ENCODE measurements at places on chromosomes 3 and 15.

DNA sequence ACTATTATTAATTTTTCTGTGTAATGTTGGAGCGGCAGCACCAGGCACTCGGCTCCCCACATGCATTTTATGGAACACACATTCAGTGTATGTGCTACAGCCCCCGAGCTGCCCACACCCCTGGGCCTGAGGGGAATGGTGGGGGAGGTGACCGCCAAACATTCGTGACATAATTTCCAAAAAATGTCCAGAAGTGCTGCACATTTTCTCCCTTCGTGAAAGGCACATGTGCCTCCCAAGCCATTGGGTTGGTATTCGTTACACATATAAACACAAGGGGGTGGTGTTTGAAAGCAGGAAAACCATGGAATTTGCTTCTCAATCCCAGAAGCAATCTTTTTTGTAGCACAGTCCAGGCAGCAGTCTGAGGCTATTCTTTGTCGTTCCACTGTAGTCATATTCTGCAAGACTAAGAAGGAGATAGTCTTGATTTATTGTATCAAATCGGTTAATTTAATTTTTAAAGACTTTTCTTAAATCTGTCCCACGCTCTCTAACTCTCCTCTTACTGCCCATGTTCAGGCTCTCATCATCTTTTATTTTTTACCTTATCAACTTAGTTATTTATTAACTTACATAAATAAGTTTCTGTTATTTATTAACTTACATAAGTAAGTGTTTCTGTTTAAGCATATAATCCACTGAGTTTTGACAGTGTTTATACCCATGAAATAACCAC lies 39.2 kb upstream of the POLR2M start:
- DNase-seq, result no peak

GRCh38 chr15:85870216-85871014 lies 75.7 kb upstream of the KLHL25 start:
- no peak for DNase-seq

- no peak for DNase-seq
Measured at GRCh38 chr3:150720444-150720843, 16.7 kb upstream of the ERICH6 start.

GRCh38 chr3:27171113-27171512 lies 198.1 kb downstream of the NEK10 start:
- DNase-seq, result no peak

DNA sequence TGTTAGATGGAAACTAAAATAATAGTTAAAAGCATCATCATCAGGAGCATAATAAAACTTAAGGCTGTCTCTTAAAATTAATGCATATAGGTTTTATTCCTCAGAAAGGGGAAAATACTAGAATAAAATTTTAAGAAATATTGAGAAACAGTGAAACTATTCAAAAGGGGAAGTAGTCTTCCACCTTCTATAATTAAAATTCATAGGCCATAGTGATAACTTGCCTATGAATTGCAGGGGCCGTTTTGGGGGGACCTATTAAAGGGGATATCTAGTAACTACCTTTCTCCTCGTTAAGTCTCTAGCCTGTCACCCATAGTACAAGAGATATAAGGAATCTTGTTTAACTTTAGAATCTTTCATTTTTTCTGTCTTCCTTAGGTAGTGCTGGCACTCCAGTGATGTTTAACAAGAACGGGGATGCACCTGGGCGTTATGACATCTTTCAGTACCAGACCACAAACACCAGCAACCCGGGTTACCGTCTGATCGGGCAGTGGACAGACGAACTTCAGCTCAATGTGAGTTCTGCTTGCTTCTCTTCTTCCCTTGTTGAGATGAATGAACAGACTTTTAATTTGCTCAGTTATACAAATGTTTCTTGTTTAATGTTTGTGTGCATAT lies 600.4 kb downstream of the GRM7 start:
- no peak for DNase-seq

- DNase-seq, result no peak
Measured at GRCh38 chr15:48748535-48748934, 62.3 kb downstream of the CEP152 start.

Data from activated CD4-positive, alpha-beta T cell treated with anti-CD3 and anti-CD28 coated beads, Interleukin-2, amount 50 U/mL, for 48 hours (primary cell).